H1 (cell line): ENCODE measurements at places on chromosomes 5 and 9. TPM values are rescaled to one million over a fixed set of nuclear protein-coding genes. Genes with fewer than 3 reads are reported as not detected.

GRCh38 chr9:115098226-115098965 lies 19.6 kb downstream of the TNC start:
- H3K27me3 ChIP-seq, result no peaks in the 10 kb centered on the region; the same call in 1 of the 2 replicates
- peaks cover 2% of the 10 kb centered on the region for H3K4me1 ChIP-seq
- no peak overlapping the region for H3K27ac ChIP-seq
- H3K36me3 ChIP-seq, result no peaks in the 10 kb centered on the region
- no peak for DNase-seq

Gene RIC1
- 24.5 and 25.6 TPM in 2 replicates for total RNA-seq

DNA sequence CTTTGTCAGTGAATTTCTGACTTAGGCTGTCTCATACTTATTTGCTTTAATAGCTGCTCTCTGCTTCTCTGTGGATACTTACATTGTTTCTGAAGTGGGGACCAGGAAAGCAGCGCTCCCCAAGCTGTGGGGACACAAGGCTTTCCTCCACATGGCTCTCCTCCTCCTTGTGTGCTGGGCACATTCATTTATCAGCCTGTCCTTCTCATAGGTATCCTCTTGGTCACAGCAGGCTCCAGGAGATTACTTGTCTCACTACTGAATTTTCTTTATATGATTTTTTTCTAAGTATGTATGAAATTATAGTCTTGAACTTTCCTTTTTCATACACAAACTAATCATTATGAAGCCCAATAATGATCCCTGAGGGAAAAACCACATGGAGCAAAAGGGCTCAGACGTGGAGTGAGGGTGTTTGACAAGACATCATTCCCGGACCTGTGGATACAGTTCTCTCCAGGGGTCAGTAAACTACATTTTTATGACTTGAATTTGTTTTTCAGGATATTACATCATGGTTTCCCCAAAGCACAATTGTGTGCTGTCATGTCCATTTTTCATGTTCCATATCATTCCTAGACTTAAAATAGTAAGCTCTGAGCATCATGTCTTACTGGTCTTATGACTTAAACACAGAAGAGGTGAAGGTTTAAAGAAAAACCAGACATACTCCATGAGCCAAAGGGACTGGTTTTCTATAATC lies 234.5 kb downstream of the PCSK1 start:
- H3K27me3 ChIP-seq, result no peaks in the 10 kb centered on the region
- H3K4me3 ChIP-seq, result no peak overlapping the region
- H3K36me3 ChIP-seq, result no peaks in the 10 kb centered on the region
- H3K27ac ChIP-seq, result no peak overlapping the region

Gene FGD3
- 1.4 and 1.9 TPM in 2 replicates for total RNA-seq

Gene CENPK
- 41.4 and 50.9 TPM in 2 replicates for total RNA-seq
